Body of pancreas (tissue), 4 donors: ENCODE measurements at places on chromosomes 2 and 18. TPM values are rescaled to one million over a fixed set of nuclear protein-coding genes. Genes with fewer than 3 reads are reported as not detected.

DNA sequence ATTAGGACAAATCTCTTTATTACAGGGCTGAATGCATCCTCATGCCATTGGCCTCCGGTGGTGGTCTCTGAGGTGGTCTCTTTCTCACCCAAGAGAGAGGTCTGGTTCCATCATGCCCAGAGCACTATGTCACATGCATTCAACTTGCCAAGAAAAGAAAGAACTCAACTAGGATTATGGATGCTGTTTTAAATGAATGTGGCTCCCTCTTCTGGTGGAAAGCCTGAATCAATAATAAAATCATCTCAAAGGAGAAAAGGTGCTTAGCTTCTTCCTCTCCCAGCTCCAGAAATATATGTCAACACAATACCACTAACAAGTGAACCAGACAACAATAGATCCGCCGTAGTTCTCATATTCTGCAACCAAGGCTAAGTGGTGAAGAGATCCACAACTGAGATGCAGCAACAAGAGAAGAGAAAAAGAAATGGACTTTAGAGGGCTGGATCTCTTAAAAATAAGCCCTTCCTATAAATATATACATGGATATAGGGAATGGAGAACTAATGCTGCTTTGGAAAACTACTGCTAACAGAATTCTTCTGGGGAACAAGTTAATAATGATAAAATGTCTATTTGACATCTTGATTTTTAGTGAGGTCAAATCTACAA, 396.8 kb downstream of the NCKAP5 start:
- no peak overlapping the region for H3K4me3 ChIP-seq
- DNase-seq: no peak
- H3K27ac ChIP-seq: no peak overlapping the region
- no peaks in the 10 kb centered on the region for H3K36me3 ChIP-seq

DNA sequence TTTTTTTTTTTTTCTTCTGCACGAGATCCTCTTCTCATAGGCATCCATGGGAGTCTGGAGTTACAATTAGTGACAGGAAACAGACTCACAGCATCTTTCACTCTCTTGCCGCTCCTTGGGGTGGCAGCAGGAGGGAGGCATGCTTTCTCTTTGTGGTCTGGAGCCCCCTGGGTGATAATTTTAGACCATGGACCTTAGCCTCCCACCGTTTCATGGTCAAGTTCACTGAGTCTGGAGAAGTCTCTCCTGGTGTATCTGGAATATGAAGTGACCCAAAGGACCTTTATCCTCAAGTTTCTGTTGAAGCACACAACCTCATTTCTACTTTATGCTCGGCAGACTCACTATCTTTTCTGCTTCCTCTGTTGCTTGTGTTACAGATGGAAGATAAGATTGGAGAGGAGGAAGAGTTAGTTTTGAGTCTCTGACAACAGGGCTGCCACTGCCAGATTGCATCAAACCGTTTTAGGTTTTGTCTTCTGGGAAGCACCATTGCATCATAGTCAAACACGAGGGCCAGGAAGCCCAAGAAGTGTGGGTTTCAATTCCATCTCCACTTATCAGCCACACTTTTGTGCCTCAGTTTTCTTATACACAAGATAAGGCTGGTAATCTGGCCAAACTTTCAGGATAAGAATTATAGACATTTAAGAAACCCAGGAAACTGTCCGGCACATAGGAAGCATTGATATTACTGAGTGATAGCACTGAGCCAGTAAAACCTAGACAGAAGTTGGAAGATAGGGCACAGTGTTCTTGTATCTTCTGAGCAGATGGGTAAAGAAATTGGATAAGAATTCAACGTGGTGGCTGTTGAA, 62.3 kb downstream of the ADCYAP1 start:
- H3K4me3 ChIP-seq: no peak overlapping the region
- H3K27ac ChIP-seq: no peak overlapping the region
- H3K36me3 ChIP-seq: no peaks in the 10 kb centered on the region
- no peaks in the 10 kb centered on the region for H3K4me1 ChIP-seq
- DNase-seq: no peak

DNA sequence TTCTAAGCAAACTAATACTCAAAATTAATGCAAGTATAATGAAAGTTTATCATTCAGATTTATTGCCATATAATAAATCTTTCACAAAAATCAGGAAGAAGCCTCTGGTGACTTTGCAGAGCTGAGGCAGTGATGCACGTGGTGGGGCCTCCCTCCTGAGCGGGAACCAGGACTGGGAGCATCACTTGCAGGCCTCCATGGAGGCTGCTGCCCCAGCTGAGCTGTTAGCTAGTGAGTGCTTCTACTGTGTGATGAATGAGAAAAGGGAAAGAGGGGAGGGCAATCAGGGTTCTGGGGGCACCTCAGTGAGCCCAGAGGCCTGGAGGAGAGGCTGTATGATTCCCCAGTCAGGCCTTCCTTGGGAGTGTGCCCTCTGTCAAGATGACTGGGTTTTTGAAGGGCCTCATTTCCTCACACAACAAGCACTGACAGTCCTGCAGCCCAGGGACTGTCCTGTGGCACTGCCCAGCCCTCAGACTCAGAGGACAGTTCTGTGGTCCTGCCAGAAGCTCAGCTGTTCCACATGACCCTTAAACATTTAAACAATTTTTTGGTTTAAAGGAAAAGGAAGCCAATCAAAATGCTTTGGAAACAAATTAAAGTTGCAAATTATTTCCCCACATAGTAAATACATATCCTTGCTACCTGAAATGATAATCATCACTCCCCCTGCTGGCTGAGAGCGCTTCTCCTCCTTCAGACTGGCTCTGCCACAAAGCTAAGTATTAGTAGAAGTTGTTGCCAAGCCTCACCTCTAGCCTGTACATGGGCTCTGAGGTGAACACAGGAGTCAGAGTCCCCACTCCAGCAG, 90.9 kb upstream of the SMAD7 start:
- no peaks in the 10 kb centered on the region for H3K4me1 ChIP-seq
- no peaks in the 10 kb centered on the region for H3K36me3 ChIP-seq
- peak; percentile 60 for DNase-seq
- H3K4me3 ChIP-seq: no peak overlapping the region
- no peak overlapping the region for H3K27ac ChIP-seq

GRCh38 chr2:43312755-43313641, 86.6 kb upstream of the ZFP36L2 start:
- H3K36me3 ChIP-seq: no peaks in the 10 kb centered on the region
- no peaks in the 10 kb centered on the region for H3K27me3 ChIP-seq
- peaks cover 42% of the 10 kb centered on the region for H3K4me1 ChIP-seq
- H3K27ac ChIP-seq: peak overlapping the region; percentile 74
- DNase-seq: peak; percentile 82

- no peaks in the 10 kb centered on the region for H3K36me3 ChIP-seq
- DNase-seq: no peak
- peaks cover 15% of the 10 kb centered on the region for H3K4me1 ChIP-seq
- H3K27ac ChIP-seq: peak overlapping the region; percentile 24
Observed at GRCh38 chr2:240898108-240898730, 2.3 kb upstream of the MAB21L4 start.

- no peak overlapping the region for H3K27ac ChIP-seq
- no peaks in the 10 kb centered on the region for H3K27me3 ChIP-seq
- no peaks in the 10 kb centered on the region for H3K36me3 ChIP-seq
- DNase-seq: no peak
- no peak overlapping the region for H3K4me3 ChIP-seq
- no peaks in the 10 kb centered on the region for H3K4me1 ChIP-seq
Observed at GRCh38 chr2:238418196-238418998, 8.3 kb upstream of the ASB1 start.

GRCh38 chr2:208006337-208006736, 19.0 kb downstream of the PLEKHM3 start:
- no peaks in the 10 kb centered on the region for H3K36me3 ChIP-seq
- H3K27ac ChIP-seq: no peak overlapping the region
- no peaks in the 10 kb centered on the region for H3K27me3 ChIP-seq

- peak; percentile 15 for DNase-seq
- H3K36me3 ChIP-seq: no peaks in the 10 kb centered on the region
- H3K4me3 ChIP-seq: no peak overlapping the region
- peak overlapping the region; percentile 89 for H3K27ac ChIP-seq
- H3K27me3 ChIP-seq: no peaks in the 10 kb centered on the region
Observed at GRCh38 chr2:238097201-238097987, 2.7 kb upstream of the ESPNL start.

GRCh38 chr18:12394428-12394827, 13.3 kb upstream of the PRELID3A start:
- no peaks in the 10 kb centered on the region for H3K4me1 ChIP-seq
- no peak overlapping the region for H3K4me3 ChIP-seq
- no peak overlapping the region for H3K27ac ChIP-seq
- H3K36me3 ChIP-seq: no peaks in the 10 kb centered on the region
- DNase-seq: peak; percentile 31
- H3K27me3 ChIP-seq: no peaks in the 10 kb centered on the region

DNA sequence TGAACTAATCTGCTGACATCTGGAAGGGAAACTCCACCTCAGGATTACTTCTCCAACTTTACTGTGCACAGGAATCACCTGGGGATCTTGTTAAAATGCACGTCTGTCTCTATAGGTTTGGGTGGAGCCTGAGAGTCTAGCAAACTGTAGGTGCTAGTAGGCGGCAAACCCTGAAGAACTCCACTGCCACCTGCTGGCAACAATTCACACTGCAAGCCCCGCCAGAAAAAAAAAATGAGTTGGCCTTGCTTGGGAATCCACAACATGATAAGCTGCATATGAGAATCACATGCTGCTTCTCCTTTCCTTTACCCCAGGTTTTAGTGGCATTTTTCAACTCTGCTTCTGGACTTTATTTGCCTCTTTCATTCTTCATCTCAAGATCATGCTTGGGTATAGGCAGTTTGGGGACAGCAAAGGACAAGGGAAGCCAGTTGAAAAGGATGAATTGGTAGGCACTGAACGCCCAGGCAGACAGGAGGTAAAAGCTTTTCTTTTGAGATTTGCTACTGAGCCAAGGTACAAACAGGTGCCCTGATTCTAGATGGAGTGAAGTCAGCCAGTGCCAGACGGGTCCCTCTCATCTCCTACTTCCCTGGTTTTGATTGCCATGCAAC, 88.8 kb downstream of the VIT start:
- H3K27me3 ChIP-seq: no peaks in the 10 kb centered on the region
- H3K4me3 ChIP-seq: no peak overlapping the region
- no peaks in the 10 kb centered on the region for H3K4me1 ChIP-seq
- no peaks in the 10 kb centered on the region for H3K36me3 ChIP-seq
- DNase-seq: peak; percentile 70

DNA sequence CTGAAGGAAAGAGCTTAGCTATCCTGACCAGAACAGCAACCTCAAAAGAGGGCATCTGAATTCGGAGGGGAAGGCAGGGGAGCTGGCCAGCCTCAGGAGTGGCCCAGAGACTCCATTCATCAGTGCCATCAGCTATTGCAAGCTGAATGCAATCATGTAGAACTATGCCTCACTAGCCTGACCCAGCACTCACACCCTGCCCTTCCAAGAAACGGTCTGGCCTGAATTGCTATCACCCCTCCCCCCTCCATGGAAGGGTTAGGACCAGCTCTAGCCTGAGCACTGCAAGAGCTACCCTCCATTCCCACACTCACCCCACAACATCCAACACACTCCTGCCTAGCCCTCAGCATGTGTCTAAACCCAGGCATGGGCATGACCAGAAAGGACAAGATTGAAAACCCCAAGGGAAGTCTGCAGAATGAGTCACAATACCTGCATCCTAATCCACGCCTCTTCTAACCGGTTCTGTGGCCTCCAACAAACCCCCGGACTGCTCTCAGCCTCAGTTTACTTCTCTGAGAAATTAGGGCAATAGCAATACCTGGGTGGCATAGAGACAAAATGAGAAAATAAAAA, 120.3 kb downstream of the BCL11A start:
- no peak overlapping the region for H3K27ac ChIP-seq
- H3K36me3 ChIP-seq: no peaks in the 10 kb centered on the region
- H3K4me1 ChIP-seq: no peaks in the 10 kb centered on the region
- no peak overlapping the region for H3K4me3 ChIP-seq
- no peak for DNase-seq
- no peaks in the 10 kb centered on the region for H3K27me3 ChIP-seq

GRCh38 chr18:40546875-40547274, 1408.2 kb upstream of the PIK3C3 start:
- no peaks in the 10 kb centered on the region for H3K4me1 ChIP-seq
- H3K36me3 ChIP-seq: no peaks in the 10 kb centered on the region
- H3K27ac ChIP-seq: no peak overlapping the region
- no peak overlapping the region for H3K4me3 ChIP-seq
- DNase-seq: no peak

DNA sequence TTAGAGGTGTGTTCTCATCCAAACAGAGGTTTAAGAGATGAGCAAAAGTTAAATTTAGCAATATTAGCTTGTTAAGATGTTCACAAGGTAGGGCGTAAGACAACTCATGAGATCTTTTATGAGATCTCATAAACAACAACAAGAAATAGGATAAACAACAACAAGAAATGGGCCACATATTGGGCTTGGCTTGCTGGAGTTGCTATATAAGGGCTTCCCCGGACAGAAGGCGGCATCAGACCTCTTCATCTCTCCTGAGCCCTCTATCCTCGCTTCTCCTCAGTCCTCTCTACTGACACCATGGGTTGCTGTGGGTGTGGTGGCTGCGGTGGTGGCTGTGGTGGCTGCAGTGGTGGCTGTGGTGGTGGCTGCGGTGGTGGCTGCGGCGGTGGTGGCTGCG, at the start of gene SCYGR8:
TSS of gene SCYGR8 (plus strand) at position 301 of the 400 bp plus-strand sequence. CDS start at position 301, 0 bp downstream.
- no peak for DNase-seq
- H3K27ac ChIP-seq: no peak within 1 kb of the TSS
- no peaks in the 10 kb centered on the region for H3K36me3 ChIP-seq
- no peaks in the 10 kb centered on the region for H3K4me1 ChIP-seq

DNA sequence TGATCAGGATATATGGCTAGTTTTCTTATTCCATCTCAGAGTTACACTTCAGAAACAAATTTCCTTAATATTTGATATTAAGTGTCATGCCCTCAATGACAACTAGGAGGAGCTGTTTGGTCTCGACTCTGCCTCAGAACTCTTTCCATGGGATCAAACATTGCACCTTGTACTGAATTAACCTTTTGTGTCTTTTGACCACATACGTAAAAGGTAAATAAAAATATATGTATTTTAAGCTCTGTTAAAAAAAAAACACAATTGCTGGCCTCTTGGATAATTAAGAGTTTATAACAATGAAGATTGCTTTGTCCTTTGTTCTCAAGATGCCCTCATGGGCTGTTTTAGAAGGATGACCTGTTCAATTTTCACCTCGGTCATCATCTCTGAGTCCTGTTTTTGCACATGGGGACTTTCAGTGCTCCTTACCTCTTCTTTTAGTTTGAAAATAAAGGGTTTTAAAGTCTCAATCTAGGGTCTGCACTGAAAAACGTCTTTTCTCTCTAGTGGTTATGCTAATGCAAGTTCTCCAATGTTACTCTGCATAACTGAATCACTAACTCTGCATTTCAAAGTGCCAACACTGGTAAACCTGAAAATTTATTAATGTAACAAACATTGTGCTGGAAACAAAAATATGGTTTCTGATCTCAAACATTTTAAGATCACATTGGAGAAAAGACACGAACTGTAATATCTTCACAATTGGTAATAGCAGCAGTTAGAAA, 18.8 kb upstream of the FN1 start:
- no peak for DNase-seq
- no peak overlapping the region for H3K4me3 ChIP-seq
- H3K27ac ChIP-seq: no peak overlapping the region
- H3K4me1 ChIP-seq: no peaks in the 10 kb centered on the region
- H3K27me3 ChIP-seq: no peaks in the 10 kb centered on the region
- no peaks in the 10 kb centered on the region for H3K36me3 ChIP-seq

GRCh38 chr2:88022669-88022921, 6.2 kb upstream of the RNU2-63P start:
- no peaks in the 10 kb centered on the region for H3K27me3 ChIP-seq
- peaks cover 13% of the 10 kb centered on the region for H3K4me1 ChIP-seq
- no peak overlapping the region for H3K4me3 ChIP-seq

The RAB6C gene
- total RNA-seq: not detected

The KYNU gene
- 0.78 TPM for total RNA-seq

The CYS1 gene
- total RNA-seq: 36.6 TPM

The ATG4B gene
- 54.4 TPM for total RNA-seq
